ENCODE measurements at places on chromosomes 4 and X.

DNA sequence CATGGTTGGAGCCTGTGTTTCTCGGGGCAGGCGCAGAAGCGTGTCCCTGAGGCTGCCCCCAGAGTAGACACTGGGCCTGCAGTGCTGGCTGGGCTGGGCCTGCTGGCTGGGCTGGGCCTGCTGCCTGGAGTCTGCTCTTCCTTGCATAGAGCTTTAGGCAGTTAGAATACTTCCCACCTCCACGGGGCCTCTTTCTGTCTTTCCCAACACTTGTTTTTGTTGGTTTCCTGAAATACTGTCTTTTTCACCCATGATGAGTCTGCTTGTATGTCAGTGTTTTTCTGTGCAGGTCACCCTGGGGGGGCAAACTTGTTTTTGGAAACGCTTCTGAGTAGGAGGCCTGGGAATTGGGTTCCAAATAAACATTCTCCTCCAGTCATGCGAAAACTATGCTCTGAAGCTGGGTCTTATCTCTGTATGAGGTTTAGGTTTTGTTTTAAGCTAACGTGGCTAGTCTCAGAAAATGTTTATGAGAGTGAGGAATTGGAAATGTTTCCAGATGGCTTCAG, 32.2 kb downstream of the TRMT44 start:
- no peak for DNase-seq

GRCh38 chrX:71067712-71068043, 456 bp downstream of the SNX12 start:
- no peak for DNase-seq

- no peak for DNase-seq
These were observed 493.9 kb downstream of the CCSER1 start for GRCh38 chr4:90621080-90621479.

- no peak for DNase-seq
These were observed 33.2 kb downstream of the PCGF3 start for GRCh38 chr4:738781-739280.

GRCh38 chr4:88275516-88275915, 8.8 kb downstream of the PPM1K start:
- DNase-seq, result no peak

- DNase-seq, result no peak
These were observed 26.2 kb upstream of the USP46 start for GRCh38 chr4:52685316-52685715.

DNA sequence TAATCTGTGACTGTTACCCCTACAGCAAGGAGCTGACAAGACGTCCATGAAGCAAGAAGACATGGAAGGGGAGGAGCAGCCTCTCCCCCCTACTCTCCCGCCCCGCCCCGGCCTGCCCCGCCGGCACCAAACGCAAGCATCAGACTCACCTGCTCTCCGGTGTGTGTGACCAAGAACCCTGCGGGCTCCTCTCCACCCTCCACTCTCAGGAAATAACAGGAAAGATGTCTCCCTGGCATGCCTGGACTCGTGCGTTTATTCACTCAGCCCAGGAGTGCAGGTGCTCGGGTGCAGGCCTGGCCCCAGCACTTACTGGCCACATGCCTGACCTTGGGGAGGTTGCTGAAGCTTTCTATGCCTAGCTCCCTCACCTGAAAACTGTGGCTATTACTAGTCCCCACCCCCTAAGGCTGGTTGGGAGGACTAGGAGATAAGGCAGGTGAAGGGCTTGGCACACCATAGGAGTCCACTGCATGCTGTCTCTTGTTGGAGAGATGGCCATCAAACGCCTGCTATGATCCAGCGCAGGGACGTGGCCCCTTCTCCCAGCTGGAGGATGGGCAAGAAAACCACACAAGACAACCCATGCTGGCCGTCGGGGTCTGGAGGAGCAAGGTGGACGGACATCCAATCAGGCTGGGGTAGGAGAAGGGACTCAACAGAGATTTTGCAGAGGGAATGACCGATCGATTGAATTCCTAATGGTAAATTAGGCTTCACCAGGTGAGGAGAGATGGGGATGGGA, 34.9 kb upstream of the CLDN24 start:
- no peak for DNase-seq

DNA sequence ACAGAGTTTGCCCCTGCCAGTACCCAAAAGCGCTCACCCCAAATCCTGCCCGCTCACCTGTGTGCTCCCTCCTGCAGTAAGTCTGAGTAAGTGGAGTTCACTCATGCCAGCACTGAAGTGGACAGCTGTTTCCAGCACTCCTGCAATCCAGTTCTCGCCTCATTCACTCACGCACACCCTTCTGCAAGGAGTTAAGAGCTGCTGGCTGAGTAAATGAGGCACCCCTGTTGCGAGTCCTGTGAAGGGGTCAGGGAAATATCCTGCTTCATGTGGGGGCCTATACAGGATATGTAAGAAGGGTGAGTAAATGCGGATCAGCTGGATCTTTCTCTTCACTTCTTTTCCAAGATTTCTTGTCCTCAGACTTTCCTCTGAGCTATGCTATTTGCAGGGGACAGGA, 23.5 kb downstream of the CXCL8 start:
- no peak for DNase-seq

- DNase-seq, result no peak
These were observed 475.6 kb downstream of the PCDH10 start for GRCh38 chr4:133624744-133625143.

GRCh38 chrX:100677611-100678181, 33.7 kb downstream of the SRPX2 start:
- no peak for DNase-seq
